ENCODE measurements at places on chromosomes 6 and 20.

DNA sequence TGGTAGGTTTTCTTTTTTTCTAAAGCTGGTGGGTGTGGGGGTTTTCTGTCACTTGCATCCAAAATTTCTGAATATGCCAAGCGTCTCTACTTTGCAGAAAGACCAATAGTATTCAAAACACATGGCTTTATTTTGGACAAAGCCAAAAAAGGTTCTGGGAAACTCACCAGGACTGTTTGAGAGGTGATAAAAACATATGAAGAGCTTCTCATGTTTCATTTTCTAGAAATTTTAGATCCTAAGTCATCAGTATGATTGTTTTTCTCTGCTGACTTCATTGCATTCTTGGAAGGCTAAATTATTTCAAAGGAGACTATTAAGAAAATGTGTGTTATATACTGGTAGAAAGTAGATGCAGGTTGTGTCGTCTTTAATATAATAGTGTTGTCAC lies 51.3 kb downstream of the GCLC start:
- DNase-seq = no peak

DNA sequence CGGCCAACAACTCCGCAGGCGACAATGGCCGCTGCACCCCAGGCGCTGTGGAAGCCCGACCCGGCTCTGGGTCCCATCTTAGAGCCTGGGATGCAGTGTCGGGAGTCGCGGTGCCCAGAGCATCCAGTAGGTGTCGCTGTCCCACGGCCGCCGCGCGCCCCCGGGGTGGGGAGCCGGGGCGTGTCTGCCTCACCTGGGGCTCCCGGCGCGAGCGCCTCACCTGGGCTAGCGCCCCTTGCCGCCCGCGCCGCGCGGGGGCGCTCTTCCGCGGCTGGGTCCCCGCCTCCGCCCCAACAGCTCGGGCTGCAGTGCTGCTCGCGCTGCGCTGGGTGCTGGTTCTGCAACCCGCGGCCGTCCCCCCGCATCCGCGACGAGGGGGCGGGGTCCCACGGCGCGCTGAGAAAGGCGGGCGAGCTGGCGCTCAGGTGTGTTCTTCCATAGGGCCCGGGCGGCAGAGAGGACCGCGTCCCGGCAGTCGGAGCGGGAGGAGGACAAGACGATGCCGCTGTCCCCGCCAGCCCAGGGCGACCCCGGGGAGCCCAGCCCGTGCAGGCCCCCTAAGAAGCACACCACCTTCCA lies at the start of gene CRYBG1:
Gene CRYBG1 (plus strand): TSS at position 308 of the 579 bp plus-strand sequence. CDS start 192 bp downstream, at position 500.
- no peak for DNase-seq

DNA sequence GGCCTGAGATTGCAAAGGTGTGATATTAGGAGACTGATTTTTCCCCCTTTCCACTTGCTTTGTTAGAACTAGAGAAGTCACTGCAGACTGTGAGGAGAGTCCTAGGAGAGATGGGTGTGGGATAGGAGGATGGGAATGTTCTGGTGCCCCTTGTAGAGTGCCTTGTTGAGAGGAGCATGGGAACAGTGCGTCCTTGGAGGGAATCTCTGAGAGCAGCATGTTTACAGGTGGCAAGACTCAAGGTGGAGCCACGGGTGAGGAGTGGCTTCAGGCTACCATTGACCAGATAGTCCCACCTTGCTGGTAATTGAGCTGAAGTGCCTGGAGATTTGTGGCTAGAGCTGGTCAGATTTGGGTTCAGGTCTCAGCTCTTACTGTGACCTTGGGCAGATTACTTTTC lies 6.0 kb downstream of the PLCG1 start:
- no peak for DNase-seq

GRCh38 chr6:144049386-144049785 lies 41.3 kb upstream of the PLAGL1 start:
- DNase-seq = no peak

- DNase-seq = no peak
Observed at GRCh38 chr6:40183902-40184301, 249.6 kb upstream of the MOCS1 start.

- DNase-seq = no peak
Observed at GRCh38 chr6:169792306-169793015, 41.0 kb downstream of the ERMARD start.

GRCh38 chr20:51095633-51096521 lies 73.0 kb upstream of the KCNG1 start:
- no peak for DNase-seq

GRCh38 chr20:18465536-18466200 lies 1.2 kb downstream of the DZANK1 start:
- no peak for DNase-seq

DNA sequence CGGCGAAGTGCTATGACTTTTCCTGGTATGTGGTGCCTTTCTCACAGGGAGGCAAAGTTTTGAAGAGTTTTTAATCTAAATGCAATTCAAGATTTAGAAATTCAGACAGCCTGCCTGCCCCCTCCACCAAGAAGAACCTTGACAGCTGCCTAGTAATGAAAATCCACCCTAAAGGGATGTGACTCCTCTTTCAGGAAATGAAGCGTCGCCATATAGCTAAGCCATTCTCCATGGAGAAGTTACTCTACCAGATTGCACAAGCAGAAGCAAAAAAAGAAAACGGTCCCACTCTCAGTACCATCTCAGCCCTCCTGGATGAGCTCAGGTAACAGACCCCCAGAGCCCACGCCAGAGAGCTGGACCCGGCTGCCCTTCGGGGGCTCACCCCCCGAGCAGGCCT lies 150.1 kb downstream of the DTNBP1 start:
- DNase-seq = no peak

GRCh38 chr20:18513208-18513607 lies 5.5 kb downstream of the SEC23B start:
- DNase-seq = no peak

GRCh38 chr6:150238336-150238741 lies 95.5 kb downstream of the PPP1R14C start:
- DNase-seq = no peak

GRCh38 chr6:15374119-15374518 lies 128.2 kb downstream of the JARID2 start:
- no peak for DNase-seq

- no peak for DNase-seq
Observed at GRCh38 chr20:16293590-16293989, 279.7 kb downstream of the KIF16B start.

DNA sequence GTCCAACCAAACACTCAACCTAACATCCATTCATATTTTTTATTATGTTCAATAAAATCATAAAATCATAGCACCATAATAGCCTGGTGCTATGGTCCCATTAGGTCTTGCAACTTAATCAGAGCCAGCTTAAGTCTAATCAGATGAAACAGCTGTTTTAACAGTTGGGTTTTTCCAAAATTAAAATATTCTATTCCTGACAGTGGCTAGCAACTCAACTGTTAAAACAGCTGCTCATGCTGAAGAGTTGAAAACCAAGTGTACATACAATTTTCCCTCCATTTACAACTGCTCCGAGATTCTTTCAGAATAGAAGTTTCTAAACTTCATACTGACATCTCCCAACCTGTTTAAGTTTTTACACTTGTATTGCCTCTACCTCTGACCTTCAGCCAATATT lies 89.5 kb downstream of the UBE3D start:
- no peak for DNase-seq

DNA sequence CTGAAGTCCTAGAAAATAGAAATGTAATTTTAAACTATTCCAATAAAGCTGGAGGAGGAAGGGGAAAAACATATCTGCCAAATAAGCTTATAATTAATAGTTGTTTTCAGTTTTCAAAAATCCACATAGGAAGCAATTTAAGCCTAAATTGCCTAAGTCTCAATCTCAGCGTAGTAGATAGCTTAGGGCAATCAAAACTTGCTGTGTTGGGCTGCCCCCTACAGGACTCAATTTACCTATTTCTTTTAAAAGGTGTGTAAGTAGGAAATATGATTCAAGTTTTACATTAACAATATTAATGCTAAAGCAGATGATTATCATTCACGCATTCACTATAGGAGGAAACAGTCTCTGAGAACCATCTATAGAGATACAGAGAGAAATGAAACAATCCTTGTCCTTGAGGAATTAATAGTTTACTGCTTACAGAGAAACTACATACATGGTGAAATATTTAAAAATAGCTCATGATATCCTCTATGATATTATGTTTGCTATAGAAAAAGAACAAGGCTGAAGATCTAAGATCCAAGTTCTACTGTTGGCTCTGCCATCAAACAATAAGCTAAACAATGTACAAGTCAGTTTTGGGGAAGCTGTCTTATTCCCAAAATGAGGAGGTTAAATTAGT lies 102.1 kb downstream of the ATG5 start:
- no peak for DNase-seq

GRCh38 chr6:166814390-166814789 lies 142.0 kb downstream of the RNASET2 start:
- no peak for DNase-seq

- DNase-seq = no peak
Observed at GRCh38 chr20:34076952-34077351, 35.1 kb downstream of the EIF2S2 start.

GRCh38 chr6:144285798-144286502 lies 815 bp downstream of the UTRN start:
- no peak for DNase-seq

DNA sequence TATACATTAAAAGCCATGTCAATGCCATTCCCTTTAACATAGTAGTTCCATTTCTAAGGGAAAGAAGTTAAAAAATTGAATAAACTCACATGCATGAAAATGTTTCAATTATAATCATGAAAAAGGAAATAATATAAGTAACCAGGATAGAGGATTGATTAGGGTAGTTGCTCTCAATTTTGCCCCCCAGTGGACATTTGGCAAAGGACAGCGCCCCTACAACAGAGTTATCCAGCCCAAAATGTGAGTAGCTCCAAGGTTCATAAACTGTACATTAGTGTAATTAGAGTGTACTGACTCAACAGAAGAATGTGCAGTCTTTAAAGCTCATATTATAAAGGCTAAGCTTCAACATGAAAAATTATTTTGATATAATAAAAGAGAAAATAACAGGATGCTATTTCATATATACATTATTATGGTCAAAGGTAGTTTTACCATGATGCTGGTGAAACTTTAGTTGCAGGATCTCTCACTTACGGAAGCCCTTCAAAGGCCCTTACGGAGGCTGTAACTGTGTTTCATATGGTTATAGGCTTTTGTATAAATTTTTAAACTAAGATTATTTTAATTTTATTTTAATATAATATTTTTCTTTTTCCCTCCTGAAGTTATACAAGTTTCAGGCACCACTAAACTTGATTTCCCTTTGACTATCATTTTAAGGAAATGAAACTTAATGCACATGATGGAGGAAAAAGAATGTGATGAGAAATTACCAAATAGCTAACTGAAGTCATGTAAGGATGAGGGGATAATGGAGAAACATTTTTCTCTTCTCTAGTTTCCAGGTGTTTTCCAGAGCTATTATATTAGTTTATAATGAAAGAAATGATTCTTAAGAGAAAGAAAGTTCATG lies 403.6 kb downstream of the PLCB1 start:
- DNase-seq = no peak

DNA sequence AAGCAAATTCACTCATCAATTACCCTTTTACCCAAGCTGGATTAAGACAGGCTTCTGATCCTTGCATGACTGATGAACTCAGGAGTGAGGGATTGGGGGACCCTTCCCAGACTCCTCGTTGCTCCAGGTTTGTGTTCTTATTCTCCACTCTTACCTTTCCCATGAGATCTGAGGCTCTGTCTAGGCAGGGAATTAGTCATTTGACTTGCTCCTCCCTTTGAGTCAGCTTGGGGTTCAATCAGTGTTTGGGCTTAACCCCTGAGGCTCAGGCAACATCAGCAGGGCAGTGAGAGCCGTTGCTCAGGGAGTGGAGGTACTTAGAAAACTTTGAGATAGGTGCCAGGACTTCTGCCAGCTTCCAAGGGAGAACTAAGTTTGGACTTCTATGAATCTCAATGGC lies 20.7 kb upstream of the TOX2 start:
- no peak for DNase-seq

GRCh38 chr6:29014729-29015608 lies 9.9 kb upstream of the ZNF311 start:
- no peak for DNase-seq

GRCh38 chr6:126888727-126889725 lies 229.4 kb upstream of the RSPO3 start:
- DNase-seq = no peak

DNA sequence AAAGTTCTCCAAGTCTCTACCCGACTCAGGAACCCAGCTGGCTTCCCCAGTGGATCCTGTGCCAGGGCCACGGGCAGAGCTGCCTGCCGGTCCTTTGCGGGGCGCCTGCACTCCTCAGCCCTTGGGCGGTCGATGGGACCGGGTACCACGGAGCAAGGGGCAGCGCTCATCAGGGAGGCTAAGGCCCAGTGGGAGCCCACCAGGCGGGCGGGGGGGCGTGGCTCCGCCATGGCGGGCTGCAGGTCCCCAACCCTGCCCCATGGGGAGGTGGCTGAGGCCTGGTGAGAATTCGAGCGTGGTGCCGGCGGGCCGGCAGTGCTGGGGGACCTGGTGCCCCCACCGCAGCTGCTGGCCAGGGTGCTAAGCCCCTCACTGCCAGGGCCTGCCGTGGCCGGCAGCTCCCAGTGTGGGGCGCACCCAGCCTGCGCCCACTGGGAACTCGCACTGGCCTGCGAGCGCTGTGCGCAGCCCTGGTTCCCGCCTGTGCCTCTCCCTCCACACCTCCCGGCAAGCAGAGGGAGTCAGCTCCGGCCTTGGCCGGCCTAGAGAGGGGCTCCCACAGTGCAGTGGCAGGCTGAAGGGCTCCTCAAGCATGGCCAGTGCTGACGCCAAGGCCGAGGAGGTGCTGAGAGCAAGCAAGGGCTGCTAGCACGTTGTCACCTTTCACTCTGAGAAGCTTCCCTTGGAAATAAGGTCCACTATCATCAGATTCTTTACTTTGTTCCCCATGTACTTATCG lies 14.8 kb upstream of the ELOVL5 start:
- DNase-seq = no peak
